ENCODE measurements at places on chromosomes 7 and 10.

DNA sequence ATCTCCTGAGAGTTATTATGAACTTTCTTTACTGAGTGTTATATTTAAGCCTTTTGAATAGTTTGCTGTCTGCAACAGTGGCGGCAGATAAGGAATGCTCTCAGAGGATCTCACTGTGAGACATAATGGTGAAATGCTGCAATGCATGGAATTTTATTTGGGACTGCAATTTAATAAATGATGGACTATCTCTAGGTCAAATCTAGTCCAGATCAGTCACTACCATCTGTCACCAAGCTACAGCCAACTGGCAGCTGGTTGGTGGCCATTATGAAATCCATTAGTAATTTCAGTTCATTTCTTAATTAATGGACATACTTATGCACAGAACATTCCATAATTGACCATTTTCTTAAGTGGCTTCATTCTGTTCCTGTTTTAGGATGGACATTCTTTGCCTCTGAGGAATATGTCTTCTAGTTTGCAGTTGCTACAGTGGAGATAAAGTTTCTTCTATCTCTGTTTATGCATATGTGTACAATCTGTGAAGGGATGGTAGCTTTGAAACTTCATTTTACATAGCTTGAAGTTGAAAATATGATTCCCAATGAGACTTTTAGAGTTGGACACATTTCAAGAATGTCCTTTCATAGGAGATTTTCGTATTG is 586.6 kb downstream of the SUGCT start:
- no peak for DNase-seq

- DNase-seq, result no peak
Observed at GRCh38 chr7:100865372-100865911, 1.7 kb upstream of the TRIP6 start.

- DNase-seq, result no peak
Observed at GRCh38 chr10:44845361-44846175, 65.6 kb upstream of the TMEM72 start.

GRCh38 chr10:71999360-72000072 is 35.3 kb downstream of the CHST3 start:
- no peak for DNase-seq

- DNase-seq, result no peak
Observed at GRCh38 chr10:45355494-45355893, 18.5 kb upstream of the ALOX5 start.

GRCh38 chr10:6195846-6196245 is 6.9 kb upstream of the PFKFB3 start:
- no peak for DNase-seq

DNA sequence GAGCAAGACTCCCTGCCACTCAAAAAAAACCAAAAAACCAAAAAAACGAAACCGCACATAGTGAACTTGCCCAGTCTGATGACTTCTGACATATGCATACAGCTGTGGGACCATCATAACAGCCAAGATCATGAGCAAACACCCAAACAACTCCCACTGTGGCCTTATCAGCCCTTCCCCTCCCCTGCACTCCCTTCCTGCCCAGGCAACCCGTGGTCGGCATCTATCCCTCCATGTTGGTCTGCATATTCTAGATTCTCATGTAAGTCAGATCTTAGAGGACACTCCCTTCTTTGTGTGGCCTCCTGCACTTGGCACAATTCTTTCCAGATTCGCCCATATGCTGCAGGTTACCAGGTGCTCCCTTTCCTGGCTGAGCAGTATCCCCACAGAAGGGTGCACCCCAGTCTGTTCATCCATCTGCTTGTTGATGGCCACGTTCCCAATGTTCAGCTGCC is 72.8 kb downstream of the GNA12 start:
- no peak for DNase-seq

DNA sequence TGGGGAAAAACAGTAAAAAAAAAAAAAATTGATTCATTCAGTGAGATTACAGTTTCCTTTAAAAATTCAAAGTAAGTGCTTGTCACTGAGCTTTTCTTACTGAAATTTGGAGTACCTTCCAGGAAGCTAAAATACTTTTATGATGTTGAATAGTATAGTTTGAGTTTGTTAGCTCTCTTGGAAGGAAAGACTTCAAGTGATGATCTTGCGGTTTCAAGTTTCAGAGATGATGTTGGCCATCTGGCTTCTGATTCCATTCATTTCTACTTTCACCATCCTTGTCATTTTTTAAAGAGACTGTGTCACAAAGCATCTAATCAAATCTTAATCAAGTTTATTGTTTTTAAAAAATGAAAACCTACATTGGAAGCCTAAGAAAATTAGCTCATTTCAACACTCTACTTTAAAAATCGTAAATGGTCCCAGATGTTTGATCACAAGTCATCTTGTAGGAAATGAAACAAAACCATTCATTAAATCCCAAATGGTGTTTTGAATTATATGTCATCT is 4.9 kb upstream of the HERPUD2 start:
- DNase-seq, result no peak

GRCh38 chr7:67625257-67625737 is 628.7 kb downstream of the TYW1 start:
- no peak for DNase-seq

All from activated naive CD4-positive, alpha-beta T cell treated with anti-CD3 and anti-CD28 coated beads, Interleukin-2, amount 50 U/mL, for 16 hours (primary cell).